BE2C (cell line): ENCODE measurements at places on chromosomes 13 and 19.

- DNase-seq = peak; percentile 90
Measured at GRCh38 chr19:1568320-1569019, at the start of gene MEX3D. TSS of gene MEX3D (minus strand) at chr19:1568325. CDS start at chr19:1568058, 267 bp downstream.

DNA sequence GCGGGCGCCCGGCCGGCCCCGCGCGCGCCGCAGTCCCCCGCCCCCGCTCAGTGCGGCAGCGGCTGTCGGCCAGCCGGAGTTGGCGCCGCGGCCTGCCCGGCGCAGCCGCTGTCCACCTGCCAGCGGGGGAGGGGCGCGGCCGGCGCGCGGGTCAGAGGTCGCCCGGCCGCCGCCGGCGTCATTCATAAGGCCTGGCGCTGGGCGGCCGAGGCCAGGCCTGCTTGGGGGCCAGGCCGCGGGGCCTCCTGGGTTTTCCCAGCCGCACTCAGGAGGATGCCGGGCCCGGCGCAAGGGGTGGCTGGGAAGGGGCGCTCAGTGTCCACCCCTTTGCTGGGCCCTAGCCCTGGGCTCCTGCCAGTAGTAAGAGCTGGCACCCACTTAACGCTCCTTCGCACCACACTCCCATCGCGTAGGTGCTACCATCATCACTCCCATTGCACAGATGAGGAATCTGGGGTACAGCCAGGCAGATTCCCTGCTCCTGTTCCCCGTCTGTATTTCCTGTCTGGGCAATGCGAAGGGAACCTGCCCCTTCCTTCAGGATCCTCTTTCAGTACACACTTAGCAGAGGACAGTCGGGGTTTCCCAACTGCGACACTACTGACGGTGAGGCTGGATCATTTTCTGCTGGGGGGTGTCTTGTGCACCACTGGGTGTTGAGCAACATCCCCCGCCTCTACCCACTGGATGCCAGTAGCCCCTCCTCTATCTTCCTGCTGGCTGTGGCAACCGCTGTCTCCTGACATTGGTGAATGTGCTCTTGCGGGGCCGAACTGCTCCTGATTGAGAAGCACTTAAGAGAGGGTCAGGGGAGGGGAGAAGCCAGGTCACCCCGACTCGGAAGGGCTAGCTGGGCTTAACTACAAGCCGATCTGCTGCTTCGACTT, 846 bp upstream of the PRKACA start:
- peak; percentile 34 for DNase-seq

GRCh38 chr13:48038761-48039160, 1.2 kb downstream of the NUDT15 start:
- no peak for DNase-seq

DNA sequence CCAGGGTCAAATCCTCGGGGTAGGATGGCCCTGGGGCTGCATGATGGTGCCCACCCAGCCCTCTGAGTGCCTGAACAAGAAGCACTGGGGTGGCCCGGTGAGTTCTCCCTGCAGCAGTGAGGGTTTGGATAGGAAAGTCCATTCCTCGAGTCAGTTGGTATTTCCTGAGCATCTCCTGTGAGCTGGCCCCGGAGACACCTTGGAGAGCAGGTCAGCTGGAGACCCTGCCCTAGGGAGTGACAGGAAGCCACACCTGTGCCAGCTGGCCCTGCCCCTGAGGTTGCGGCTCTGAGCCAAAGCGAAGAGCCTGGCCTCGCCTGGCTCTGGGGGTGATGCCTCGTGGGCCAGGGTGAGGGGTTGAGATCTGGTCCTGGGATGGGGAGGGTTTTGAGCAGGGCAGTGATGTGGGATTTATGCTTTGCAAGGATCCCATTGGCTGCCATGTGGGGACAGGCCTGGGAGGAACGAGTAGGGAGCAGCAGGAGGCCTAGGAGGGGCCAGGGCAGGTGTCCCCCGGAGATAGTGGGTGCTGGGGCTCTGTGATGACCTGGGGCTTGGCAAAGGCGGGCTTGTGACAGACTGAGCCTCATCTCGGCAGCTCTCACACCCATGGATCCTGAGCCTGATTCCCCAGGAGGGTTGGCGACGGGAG, 16.0 kb downstream of the CRTC1 start:
- no peak for DNase-seq

DNA sequence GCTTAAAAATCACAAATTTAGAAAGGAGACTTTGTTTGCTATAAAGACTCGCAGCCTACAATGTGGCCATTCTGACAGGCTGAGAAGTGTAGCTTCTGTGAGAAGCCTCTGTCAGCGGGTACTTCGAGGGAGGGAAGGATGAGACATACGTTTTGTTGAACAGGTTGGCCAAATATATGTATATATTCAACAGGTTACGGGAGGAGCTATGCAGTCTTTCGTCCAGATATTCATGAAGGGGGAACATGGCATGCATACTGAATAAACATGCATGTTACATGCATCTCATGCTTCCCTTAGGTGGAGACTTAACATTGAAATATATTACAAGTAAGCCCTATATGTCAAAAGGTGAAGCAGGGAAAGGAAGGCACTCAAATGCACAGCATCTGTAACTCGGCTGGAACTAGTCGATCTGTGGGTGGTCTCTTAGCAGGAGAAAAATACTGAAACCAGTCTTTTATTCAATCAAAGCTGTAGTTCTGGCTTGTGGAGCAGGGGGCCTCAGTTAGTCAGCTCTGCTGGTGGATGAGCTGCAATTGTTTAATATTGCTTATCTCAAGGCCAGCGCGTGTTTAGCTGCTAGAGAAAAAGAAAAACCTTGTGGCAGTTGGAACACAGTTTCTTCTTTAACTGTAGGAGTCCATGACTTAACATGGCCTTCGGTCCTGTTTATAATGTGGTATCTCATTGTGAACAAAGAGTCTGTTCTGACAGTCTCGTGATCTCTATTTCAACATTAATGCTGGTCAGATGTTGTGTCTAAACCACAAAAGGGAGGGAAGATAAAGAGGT, 94.3 kb downstream of the FAM216B start:
- peak; percentile 56 for DNase-seq

GRCh38 chr13:100306030-100306429, 217.1 kb downstream of the PCCA start:
- DNase-seq = no peak

DNA sequence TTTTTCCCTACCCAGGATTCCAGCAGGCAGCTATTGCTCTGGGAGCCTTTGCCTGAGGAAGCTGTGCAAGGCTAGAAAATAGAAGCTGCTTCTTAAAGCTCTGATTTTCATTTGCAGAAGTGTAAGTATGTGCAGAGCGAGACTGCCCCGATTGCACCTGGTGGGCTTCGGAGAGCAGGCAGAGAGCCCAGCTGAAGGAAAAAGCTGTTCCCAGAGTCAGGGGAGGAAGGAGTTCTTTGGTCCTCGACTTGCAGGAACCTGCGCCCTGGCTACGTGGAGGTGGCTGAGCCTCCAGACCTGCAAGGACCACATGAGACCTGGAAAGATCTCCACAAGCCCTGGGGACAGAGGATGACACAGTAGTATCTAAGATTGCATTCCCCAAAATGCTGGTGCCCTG, 235.0 kb upstream of the ARGLU1 start:
- no peak for DNase-seq

- DNase-seq = peak; percentile 70
Measured at GRCh38 chr19:54462655-54463530, 685 bp downstream of the LENG9 start.

DNA sequence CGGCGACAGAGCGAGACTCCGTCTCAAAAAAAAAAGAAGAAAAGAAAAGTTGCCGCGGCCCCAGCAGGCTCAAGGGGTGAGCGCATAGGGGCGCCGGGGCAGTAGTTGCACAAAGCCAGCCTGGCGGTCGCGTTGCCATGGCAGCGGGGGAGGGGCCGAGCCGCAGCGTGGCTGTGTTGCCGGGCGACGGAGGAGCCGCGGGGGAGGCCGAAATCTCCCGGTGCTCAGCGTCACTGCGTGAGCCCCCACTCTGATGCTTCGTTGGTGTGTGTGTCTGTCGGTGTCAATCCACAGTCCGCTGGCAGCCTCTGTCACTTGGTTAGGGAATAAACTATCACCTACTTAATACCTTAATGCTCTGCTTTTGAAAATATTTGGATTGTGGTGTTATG, 82.9 kb upstream of the C1QTNF9B start:
- peak; percentile 75 for DNase-seq

- no peak for DNase-seq
Measured at GRCh38 chr13:112145551-112146360, 78.8 kb downstream of the SOX1 start.

DNA sequence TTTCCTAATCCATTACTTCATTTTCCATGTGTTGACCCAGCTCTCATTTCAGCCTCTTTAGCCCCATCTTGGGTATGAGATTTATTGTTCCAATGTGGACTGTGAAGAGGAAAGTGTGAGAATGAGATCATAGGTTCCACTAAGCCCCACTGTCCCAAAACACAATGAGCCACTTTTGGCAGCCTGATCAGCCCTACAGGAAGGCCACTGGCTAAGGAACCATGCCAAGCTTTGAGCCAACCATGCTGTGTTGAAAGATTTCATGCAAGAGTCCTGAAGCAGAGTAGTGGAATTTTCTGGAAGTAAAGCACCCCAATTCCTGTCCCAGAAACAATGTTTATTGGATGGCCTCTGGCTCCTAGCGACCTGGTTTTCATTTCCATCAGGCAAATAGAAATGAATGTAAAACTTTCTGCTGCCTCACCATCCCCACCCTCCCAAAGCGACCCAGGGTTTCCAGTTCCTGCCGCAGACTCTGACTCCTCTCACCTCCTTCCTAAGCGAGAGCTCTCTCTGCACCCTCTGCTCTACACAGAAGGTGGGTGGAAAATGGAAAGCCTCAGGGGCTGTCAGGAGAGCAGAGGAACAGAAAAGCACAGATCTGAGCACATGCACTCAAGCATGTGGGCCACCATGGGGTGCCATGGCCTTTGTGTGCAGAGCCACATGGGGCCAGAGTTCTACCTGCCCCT, 73.1 kb downstream of the KCTD12 start:
- DNase-seq = no peak

- DNase-seq = no peak
Measured at GRCh38 chr13:114008964-114009589, 35.2 kb upstream of the C13orf46 start.

DNA sequence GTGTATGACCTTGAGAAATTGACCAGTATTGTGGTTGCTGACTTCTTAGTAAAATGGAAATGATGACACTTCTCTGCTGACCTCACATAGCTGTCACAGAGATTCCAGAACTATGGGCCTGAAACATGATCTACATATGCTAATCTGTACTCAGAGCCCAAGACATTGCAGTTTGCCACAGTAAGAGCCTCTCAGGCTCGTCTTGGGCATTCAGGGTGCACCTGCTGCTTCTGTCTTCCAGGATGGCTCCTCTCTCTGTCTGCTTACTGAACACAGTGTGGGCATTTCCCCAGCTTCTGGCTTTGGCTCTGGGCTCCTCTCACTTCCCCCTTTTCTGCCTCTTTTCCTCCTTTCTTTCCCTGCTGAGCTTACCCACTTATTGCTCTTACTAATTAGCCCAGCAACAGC, 22.3 kb upstream of the SLC46A3 start:
- DNase-seq = no peak

DNA sequence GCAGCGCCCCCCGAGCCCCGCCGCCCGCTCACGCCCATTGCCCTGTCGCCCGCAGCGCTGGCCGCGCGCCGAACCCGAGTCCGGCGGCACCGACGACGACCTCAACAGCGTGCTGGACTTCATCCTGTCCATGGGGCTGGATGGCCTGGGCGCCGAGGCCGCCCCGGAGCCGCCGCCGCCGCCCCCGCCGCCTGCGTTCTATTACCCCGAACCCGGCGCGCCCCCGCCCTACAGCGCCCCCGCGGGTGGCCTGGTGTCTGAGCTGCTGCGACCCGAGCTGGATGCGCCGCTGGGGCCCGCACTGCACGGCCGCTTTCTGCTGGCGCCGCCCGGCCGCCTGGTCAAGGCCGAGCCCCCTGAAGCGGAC, 518 bp downstream of the KLF2 start:
- peak; percentile 39 for DNase-seq

- no peak for DNase-seq
Measured at GRCh38 chr19:5977222-5977784, 637 bp downstream of the RANBP3 start.

DNA sequence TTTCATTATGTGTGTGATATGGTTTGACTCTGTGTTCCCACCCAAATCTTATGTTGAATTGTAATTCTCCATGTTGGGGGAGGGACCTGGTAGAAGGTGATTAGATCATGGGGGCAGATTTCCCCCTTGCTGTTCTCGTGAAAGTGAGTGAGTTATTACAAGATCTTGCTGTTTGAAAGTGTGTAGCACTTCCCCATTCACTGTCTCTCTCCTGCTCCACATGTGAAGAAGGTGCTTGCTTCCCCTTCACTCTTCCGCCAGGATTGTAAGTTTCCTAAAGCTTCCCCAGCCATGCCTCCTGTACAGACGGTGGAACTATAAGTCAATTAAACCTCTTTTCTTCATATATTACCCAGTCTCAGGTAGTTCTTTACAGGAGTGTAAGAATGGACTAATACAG, 54.3 kb upstream of the SERTM1 start:
- DNase-seq = no peak

- DNase-seq = peak; percentile 40
Measured at GRCh38 chr19:47111006-47111621, 2.5 kb downstream of the ZC3H4 start.

DNA sequence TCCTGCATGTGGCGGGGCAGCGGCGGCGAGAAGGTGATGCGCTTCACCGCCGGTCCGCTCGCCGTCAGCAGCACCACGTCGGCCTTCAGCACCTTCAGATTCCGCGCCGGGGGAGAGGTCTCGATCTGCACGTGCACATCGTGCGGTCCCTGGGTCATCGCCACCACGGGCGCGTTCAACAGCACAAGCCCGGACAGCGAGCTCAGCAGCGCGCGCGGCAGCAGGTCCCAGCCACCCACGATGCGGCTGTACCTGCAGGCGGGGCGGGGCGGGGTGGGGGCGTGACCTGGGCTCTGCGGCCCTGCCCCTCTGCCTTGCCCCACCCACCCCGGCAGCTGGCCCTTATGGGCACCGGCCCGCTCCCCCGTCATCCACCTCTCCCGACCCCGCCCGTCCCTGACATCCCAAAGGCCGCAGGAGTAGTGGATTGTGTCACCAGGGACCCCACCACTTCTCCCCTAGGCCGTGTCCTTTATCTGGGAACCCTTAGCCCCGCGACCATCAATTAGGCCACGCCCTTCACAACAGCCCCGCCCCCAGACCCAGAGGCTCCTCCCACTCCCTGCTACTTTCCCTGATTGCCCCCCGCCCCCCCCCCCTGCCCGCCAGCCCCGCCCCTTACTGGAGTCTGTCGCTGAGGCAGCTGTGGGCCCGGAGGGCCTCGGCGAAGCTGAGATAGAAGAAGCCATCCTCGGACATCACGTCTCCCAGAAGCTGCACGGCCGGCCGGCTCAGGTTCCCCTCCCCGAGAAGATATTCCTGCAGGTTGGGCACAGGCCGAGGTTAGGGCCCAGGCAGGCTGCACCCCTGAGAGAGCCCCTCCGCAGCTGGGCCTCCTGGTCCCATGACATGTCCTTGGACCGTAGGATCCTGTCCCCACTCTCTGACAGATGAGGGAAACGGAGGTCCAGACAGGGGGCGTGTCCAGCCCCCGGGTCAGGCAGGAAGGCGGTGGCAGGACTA, 6.1 kb downstream of the IL4I1 start:
- peak; percentile 82 for DNase-seq

DNA sequence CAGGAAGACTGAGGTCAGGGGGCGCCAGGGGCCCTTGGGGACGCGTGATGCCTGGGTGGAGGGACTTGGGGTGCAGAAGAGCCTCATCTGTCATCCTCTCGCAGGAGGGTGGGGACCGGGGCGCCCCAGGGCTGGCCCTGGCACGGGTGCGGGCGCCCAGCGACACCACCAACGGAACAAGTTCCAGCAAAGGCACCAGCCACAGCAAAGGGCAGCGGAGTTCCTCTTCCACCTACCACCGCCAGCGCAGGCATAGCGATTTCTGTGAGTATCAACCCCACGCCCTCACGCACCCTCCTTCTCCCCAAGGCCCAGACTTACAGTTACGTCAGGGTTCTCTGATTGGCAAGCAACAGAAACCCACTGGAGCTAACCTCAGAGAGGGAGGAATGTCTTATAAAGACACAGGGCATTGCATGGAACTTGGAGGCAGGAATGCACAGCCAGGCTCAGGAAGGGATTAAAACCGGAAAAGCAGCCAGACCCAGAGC, 29.4 kb downstream of the MARK4 start:
- DNase-seq = no peak
